ENCODE measurements at places on chromosomes 4 and X.

DNA sequence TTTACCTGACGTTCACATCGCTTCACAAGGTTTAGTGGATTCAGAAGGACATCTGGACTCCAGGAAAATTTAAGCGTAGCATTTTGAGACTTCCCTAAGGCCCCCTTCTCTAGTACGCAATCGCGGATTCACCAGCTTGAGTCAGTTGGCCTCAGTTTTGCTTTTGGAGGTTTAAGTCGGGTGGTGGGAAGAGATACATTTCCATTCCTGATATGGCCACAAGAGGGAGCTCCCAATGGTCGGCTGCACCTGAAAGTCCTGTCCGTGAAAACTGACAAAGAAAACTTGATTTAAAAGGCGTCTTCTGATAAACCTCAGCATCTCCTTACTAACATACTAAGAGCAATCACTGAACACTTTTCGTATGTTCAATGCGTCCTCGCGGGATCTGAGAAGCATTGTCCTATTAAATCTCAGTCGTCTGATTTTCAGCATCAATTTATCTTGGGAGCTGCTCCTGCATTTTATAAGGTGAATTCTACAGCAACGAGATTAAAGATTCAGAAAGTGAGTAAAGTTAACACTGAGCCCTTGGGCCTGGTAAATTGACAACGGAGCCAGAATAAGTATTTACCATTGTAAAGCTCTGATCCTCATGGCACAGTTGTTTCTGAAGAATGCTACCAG is 50.6 kb downstream of the LGI2 start:
- DNase-seq: peak; percentile 10

DNA sequence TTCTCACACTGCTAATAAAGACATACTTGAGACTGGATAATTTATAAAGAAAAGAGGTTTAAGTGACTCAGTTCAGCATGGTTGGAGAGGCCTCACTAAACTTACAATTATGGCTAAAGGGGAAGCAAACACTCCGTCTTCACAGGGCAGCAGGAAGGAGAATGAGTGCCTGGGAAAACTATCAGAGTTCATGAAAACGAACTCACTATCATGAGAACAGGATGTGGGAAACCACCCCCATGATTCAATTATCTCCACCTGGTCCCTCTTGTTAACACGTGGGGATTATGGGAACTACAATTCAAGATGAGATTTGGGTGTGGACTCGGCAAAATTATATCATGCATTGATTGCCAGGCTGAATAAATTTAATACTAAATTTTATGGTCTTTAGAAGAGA is 592.7 kb downstream of the GRXCR1 start:
- no peak for DNase-seq

GRCh38 chr4:95220205-95221175 is 328.3 kb downstream of the UNC5C start:
- no peak for DNase-seq

DNA sequence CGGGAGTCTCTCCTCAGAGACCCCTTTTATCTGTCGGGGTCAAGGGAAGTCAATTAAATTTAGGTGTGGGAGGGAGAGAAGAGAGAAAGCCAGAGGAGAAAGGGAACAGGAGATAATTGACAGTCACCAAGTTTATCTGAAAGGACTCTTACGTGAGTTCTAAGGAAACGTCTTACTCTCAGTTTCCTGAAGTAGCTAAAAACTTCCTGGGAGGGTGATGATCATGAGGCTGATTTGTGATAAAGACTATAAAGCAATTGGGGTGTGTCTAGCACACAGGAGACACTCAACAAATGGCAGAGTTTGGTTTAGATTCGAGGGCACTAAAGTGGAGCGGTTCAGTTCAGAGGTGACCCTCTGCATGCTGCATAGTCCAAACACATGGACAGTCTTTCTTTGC is 254.1 kb downstream of the FBXW7 start:
- no peak for DNase-seq

DNA sequence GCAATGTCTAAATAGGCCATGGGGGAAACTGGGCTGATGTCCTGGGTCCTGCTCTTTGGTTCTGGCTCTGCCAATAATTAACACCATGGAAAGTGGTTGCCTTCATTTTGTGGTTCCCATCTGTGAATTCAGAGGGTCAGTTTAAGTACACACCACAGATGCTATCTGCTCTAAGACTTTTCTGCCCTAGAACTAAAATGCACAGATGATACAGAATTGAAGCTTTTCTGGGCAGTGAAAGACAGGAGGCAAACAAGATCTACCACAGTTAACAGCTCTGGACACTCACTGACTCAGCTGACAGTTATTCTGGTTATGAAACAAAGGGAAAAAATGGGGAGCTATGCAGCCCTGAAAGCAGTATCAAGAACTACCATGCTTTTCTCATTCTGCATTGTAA is 37.3 kb downstream of the APBB2 start:
- no peak for DNase-seq

DNA sequence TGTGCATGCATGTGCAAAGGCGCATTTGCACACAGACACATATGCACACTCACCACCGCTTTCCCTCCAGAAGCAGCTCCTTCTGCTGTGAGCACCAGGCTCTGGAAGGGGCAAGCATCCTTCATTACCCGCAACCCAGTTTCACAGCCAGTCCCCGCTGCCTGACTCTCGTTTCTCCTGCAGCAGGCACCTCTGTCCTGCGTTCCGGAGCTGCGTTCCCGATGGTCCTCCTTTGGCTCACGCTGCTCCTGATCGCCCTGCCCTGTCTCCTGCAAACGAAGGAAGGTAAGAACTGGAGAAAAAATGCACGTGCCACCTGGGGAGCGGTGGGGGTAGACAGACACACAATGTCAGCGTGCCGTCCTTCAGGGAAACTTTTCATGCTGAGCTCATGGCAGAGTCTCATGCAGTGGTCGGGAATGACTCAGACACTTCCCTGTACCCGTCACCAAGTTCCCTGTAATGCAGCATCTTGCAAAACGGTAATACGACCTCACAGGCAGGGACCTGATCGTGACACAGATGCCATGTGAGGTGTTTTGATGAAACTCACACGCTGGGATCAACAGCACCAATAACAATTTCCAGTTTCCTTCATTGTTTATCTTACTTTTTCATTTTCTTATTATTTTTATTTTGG is 5.1 kb downstream of the IL3RA start:
- DNase-seq: no peak

DNA sequence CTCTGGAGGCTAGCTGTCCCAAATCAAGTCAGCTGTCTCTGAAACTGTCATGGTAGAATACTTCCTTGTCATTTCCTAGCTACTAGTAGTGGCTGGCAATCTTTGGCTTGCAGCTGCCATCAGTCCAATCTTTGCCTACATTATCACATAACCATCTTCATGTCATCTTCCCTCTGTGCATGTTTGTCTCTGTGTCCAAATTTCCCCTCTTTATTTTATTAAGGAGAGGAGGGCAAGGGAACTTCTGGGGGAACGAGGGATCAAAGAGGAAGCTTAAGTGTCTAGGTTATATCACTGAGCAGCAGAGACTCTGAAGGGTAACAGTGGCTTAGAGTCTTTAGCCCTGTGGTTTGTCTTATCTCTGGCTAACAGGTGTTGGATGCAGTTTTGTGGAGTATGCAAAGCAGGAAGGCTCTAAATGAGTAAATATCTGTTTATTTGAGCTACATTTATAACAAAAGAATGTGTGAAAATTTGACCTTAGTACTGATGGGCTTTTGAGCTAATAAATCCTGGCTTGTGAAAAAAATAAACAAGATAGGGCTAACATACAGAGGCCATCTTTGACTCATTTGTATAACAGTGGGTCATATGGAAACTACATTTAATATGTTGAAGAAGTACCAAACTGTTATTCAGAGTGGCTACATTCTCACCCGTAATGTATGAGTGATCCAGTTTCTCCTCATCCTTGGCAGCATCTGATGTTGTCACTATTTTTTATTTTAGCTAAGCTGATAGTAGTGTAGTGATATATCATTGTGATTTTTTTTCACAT is 49.4 kb upstream of the ENOX2 start:
- no peak for DNase-seq

- DNase-seq: no peak
Measured at GRCh38 chrX:42778096-42778495, at the start of gene PPP1R2C. Gene PPP1R2C, minus strand, starts transcription at chrX:42778163. Its CDS starts 84 bp downstream, at chrX:42778079.

DNA sequence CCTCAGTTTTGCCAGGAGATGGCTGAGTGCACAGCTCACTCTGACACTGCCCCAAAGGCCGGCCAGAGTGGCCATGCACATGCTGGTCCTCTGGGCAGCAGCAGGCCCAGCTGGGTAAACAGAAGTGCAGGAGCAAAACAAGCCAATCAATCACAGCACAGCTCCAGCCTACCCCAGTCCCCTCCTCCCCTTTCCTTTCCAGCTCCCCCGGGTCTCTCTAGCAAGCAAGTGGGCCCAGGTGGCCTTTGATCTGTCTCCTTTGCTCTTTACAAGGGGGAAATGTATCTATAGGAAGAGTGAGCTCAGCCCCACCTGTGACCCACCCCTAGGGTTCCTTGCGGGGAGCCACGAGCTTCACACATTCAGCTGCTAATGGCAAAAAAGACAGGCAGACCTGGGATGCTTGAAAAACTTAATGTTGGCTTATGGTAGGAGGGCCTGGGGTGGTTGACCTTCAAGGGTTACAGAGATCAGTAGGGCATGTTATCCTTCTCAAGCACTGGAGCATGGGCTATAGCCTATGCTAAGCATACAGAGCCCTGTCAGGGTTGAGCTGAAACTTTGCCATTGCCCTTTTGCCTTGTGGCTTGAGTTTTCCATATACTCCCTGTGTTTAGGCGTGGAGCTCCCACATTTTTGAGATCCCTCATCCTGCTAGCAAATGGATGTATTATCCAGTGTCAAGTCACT is 57.8 kb upstream of the PLAC1 start:
- DNase-seq: no peak

DNA sequence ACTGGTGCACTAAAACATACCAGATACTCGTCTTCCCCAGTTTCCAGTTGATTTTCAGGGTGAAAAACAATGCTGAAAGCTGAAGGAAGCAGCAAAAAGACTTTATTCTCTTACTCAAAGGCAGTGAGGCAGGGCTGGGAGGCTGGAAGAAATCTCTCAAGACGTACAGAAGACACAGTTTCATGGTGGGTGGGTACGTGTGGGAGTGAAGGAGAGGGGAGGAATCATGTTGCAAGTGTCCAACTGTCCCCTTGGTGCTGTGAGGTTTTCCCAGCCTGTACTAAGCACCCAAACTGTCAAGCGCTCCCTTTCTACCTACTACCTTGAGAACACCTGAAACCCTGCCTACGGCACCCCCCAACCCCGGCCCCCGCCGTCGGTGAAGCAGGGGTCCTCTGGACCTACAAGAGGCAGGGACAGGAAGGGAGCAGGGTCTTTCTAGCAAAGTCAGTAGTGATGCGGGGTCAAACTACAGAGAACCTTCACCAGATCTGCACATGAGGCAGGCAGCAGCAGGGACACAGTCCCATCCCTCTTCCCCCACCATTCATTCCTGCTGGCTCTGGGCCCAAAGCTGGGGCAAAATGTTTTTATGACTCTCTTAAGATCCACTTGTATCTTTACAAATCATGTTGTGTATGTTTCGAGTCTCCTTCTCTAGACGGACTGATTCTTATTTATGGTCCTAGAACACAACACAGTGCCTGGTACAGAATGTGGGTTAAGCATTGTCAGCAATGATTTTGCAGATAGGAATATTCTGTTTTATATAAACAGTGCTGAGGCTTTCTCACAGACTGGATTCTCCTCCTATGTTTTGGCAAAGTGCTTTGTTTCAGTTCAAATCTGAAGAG is 2.4 kb upstream of the SETD7 start:
- no peak for DNase-seq

DNA sequence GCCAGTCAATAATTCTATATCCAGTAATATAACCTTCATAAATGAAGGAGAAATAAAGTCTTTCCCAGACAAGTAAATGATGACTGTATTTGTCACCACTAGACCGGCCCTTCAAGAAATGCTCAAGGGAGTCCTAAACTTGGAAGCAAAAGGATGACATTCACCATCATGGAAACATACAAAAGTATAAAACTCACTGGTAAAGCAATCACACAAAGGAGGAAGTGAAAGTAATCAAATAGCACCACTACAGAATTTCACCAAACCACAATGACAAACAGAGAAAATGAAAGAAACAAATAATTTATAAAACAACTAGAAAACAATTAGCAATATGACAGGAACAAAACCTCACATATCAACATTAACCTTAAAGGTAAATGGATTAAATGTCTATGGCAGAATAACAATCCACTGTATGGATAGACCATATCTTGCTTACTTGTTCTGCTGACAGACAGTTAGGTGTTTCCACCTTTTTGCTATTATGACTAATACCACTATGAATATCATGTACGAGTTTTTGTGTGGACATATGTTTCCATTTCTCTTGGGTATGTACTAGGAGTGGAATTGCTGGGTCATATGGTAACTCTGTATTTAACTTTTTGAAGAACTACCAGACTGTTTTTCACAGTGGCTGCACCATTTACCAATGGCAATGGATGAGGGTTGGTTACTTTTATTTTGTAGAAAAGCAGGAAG is 44.9 kb downstream of the NAT8L start:
- no peak for DNase-seq

GRCh38 chr4:152462695-152463094 is 73.2 kb downstream of the FBXW7 start:
- DNase-seq: no peak

DNA sequence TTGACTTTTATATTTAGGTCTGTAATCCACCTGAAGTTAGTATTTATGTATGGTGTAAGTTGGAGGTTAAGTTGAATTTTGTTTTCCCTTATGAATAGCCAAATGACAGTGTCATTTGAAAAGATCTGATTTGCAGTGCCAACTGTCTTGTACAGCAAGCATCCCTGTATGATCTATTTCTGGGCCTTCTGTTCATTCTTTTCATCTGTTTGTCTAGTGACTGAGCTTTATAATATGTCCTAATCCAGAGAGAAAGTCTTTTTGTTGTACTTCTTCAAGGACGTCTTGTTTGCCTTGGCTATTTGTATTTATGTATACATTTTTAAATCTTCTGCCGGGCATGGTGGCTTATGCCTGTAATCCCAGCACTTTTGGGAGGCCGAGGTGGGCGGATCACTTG is 39.6 kb downstream of the CDKL5 start:
- DNase-seq: no peak

DNA sequence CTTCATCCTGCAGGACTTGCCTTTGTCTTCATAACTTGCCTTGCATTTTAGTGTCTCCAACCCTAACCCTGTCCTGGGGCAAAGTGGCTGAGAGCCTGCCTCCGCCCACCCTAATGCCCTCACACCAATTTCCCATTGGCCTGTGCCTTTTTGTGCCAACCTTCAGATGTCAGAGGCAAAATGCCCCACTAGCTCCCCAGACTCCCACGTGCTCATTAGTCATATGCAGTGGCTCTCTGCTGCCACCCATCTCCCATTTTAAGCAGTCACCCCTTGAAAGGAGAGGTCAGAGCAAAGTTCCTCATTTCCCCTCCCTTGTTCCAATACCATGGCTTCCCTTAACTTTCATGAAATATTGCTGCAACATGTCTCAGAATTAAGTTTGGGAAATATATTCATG is 74.8 kb upstream of the PASD1 start:
- DNase-seq: no peak
